ENCODE measurements at places on chromosomes 6 and 20. TPM values are rescaled to one million over a fixed set of nuclear protein-coding genes. Genes with fewer than 3 reads are reported as not detected.
A peak's percentile ranks its signal among the peaks of the same experiment; 100 is the strongest.

GRCh38 chr6:22102671-22103070, 194.2 kb downstream of the PRL start:
- peak; percentile 4 for DNase-seq

GRCh38 chr6:3438190-3439167, 18.4 kb downstream of the SLC22A23 start:
- DNase-seq: peak; percentile 80

GRCh38 chr20:12411246-12411940, 493.7 kb downstream of the BTBD3 start:
- no peak for DNase-seq

The BHLHE23 gene
- not detected for total RNA-seq

The CCN6 gene
- total RNA-seq: not detected
